ENCODE measurements at places on chromosomes 5 and 9.

- DNase-seq = no peak
Observed at GRCh38 chr5:76544268-76544926, 78.8 kb downstream of the F2RL2 start.

DNA sequence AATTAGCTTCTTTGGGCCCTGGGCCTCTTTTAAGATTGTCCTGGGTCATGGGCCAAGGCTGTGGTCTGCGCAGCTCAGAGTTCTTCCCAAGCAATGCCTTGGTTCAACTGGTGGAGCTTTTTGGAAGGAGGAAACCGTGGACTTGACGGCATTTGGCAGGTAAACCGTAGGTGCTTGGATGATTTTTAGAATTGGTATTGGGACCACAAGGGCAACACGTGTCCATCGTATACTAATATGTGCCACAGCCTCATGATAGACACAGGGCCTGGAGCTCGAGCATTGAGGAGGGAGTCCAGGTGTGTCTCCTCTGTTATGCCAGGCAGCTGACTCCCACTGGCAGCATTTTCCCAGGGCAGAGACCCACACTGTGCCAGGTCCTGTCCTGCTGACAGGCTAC is 120.9 kb upstream of the PITX1 start:
- DNase-seq = no peak

DNA sequence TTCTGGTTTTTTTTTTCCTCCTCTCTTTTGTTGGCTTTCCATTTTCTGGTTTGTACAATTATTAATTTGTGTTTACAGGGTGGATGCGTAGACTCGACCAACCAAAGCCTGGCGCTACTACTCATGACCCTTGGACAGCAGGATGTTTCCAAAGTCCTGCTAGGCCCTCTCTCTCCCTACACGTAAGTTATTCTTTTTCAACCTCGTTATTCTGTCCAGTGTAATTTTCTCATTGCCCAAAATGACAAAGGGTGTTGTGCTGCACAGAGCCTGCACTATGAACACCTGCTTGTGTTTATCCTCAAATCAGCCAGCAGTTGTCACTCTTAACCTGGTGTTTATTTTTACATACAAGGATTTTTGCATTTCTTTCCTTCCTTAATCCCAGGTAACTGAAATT is 56.6 kb downstream of the RCL1 start:
- DNase-seq = no peak

GRCh38 chr5:40683305-40683704 is 3.6 kb downstream of the PTGER4 start:
- DNase-seq = no peak

DNA sequence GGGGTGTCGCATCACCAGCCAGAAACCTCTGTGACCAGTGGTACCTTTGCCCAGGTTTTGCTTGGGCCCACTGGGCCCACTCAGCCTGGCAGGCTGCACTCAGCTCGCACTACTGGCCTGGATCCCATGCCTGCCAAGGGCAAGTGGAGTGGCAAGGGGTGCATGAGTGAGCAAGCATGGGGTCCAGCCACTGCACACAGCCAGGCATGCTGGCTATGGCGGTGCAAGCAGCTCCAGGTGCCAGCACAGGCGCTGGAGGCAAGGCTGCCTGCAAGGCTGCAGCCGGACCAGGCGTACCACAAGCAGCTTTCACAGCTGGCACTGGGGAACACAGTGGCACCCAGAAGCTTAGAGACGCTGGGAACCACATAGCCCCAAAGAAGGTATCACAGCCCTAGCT is 80.1 kb downstream of the NLN start:
- no peak for DNase-seq

DNA sequence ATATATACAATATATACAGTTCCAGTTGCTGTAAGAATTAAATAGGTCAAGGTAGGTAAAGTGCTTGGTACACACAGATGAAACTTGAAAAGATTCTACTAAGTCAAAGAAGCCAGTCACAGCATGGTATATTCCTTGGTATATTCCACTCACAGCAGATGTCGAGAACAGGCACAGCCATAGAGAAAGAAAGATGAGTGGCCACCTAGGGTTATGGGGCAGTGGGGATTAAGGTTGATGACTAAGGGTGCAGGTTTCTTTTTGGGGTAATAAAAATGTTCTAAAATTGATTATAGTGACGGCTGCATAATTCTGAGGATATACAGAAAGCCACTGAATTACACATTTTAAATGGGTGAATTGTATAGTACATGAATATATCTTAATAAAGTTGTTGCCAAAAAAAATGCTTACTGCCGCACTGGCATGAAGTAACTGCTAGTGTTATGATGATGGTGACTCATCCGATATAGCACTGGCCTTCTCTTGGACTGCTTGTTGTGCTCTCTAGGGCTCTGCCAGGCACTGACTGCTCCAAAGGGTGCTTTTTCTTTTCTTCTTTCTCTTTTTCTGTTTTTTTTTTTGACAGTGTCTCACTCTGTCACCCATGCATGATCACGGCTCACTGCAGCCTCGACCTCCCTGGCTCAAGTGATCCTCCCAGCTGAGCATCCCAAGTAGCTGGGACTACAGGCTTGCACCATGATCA is 23.5 kb downstream of the TBC1D2 start:
- no peak for DNase-seq

DNA sequence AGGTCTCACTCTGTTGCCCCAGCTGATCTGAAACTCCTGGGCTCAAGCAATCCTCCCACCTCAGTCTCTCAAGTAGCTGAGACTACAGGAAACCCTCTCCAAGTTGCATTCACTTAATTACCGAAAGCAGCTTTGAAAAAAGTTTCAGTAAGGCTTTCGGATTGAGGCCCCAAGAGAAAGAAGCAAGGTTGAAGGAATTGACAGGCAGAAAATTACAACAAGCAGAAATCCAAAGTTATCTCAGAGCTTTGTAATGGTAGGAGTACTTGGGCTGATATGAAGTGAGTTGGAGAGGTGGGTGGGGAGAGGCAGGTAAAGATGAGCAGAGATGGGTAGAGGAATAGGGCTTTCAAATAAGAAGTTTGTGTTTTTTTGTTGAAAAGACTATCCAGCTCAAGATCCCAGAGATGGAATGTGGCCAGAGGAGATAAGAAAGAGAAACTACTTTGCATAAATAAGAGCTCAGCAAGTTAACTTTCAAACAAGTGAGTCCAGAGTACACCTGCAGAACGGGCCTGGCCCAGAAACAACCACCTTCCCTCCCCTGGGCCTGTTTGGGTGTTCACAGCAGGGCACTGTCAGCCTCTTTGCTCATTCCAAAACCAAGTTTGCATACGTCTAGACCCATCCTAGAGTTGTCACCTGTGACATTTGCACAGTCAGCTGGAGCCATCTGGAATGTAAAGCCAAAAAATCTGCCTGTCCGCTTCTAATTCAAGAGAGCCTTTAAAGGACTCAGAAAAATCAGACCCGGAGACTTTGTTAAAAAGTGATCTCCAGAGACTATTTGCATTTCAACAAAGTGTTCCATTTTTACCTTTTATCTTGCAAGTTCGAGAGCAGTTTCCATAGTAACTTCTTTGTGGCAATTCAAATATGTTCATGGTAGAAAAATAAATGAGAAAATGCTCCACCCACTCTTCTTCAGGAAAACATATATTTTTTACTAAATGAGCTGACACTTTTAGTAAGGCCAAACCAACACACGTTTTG is 2.2 kb upstream of the CLINT1 start:
- DNase-seq = no peak

- no peak for DNase-seq
Observed at GRCh38 chr5:9653811-9654210, 23.7 kb upstream of the TAS2R1 start.

DNA sequence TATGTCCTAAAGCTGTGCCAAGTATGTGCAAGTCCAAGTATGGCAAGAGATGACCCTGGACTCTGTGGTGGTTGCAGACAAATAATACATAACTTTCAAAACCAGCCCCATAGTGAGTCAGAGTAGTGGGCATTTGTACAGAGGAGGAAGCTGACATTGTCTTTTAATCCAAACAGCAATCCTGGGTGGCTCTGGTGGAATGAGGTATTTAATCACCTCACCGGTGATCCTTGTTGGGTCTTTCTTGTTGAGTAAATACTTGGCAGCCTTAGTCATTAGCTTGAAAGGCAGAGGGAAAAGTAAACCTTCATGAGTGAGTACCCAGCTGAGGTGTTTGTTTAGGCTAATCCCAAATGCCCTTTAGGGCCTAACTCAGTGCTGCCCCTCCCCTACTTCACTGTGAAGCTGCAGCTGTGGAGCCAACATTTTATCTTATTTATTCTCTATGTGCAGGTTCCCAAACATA is 148.7 kb upstream of the SLC12A2 start:
- no peak for DNase-seq

DNA sequence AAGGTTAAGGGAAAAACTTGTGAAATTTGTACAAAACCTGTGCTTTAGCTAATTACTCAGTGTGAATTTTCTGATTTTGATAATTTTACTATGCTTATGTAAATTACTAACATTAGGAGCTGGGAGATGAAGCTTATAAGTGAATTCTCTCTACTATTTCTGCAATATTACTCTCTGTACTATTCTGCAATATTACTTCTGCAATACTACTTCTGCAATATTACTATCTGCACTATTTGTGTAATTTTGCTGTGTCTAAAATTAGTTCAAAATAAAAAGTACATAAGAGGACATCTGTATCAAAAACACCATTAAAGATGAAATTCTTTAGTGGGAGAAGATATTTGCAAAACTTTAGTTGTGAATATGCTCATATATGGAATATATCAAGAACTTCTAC is 62.9 kb downstream of the C9 start:
- DNase-seq = no peak

DNA sequence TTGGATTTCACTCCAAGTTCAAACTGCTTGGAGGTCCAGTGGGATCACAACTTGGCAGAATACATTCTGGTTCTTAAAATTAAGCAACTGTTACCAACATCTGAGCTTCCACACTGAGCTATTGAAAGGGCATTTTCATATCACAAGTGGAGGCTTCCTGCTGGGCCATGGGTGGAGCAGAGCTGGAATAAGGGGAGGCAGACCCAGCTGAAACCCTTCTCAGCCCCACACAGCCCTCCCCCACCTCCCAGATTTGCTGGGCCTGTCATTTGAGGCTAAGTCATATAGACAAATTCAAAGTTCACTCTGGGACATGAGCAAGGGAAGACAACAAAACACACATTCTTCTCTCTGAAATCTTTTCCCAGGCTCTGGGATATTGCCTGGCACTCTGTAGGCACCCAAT is 79.9 kb downstream of the ACTL7B start:
- DNase-seq = no peak

GRCh38 chr9:134212809-134213507 is 48.6 kb upstream of the RNU6ATAC start:
- no peak for DNase-seq

GRCh38 chr5:142425286-142426065 is 100.7 kb upstream of the SPRY4 start:
- no peak for DNase-seq

DNA sequence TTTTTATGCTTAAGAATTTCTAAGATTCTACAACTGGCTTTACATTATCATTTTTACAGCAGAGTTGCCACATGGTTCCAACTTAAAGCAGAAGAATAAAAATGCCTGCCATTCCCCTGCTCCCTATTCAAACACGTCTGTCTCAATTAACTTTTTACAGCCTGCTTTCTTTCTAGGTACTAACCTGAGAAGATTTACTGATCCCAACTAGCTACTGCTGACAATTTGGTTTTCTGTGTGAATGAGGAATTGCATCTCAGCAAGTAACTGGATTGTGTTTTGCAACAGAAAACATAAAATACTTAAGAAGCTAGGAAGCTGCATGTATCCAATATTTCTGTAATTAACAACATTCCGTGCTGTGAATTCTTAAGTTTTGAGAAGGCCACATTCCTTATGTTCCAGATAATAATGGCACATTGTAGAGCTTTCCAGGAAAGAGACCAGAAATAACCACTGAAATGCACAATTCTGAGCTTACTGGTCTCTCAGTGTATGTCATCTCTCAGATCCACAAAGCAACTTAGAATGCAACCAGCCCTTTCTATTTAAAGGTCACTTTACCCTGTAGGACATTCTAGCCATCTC is 306.8 kb upstream of the NMUR2 start:
- no peak for DNase-seq
